ENCODE measurements at places on chromosomes 1 and 21.

DNA sequence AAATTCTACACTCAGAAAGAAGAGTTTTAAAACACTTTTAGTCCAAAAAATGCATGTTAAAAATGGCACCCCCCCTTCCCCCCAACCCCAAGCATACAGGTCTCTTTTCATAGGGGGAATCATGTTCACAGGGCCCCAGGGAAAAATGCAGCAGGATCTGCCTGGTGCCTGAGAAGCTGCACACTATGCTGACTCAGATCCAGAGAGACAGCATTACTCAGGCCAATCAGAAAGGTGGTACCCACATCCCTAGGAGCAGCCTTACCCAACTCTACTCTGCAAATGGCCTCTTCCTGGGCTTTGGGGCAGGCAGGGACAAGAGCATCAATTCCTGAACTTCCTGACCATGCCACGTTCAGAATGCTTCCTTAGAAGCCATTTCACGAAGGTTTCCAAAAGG, 119.0 kb downstream of the HIVEP3 start:
- no peak for DNase-seq

DNA sequence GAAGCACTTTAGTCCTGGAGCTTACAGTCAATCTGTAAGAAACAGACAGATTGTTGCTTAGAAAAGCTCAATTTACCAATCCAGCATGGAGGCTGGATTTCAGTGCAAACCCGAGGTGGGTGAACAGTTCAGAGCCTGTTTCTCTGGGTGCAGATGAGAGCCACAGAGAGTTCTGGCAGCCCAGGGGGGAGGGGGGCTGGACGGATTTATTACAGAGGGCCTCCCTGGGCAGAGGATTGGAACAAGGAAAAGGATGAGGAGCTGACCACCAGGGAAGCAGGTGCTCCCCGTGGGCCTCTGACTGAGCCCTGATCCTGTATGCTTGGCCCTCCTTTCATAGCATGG, 38.0 kb upstream of the EPS8L3 start:
- no peak for DNase-seq

DNA sequence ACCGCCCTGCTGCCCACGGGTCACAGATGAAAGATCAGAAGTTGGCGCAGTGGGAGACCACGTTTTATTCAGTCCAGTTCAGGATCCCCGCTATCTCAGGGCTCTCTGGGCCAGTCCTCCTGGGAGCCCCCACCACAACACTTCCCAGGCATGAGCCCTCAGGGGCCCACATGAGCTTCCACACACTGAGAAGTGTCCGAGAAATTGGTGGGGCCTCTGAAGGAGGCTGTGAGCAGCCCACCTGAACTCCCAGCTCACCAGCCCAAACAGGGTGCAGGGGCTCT, 12.1 kb downstream of the TRIM46 start:
- no peak for DNase-seq

- DNase-seq: no peak
These were observed 586 bp downstream of the CHI3L2 start for GRCh38 chr1:111227851-111228747.
